ENCODE measurements at places on chromosomes 2 and 18.

DNA sequence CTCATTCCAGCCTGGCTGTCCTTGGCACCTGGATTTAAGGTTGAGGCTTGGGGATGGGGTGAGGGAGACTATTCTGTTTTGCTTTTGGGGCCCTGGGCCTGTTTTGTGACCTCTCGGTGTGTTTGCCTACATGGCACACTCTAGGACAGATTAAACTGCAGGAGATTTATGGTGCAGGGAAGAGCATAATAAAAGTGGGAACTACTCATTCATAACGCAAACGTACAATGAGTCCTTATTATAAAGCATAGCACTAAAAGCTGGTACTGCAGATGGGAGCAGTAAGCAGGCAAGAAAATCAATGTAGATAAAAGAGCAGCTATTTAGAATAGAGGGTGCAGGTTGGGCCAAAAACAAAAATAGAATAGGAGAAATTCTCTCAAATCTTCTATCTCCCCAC lies 238.4 kb downstream of the ACTR3 start:
- H3K4me1 ChIP-seq = no peaks in the 10 kb centered on the region
- no peaks in the 10 kb centered on the region for H3K27me3 ChIP-seq
- DNase-seq = no peak

GRCh38 chr2:30561349-30561748 lies 114.3 kb downstream of the LCLAT1 start:
- no peaks in the 10 kb centered on the region for H3K27me3 ChIP-seq
- H3K4me1 ChIP-seq = no peaks in the 10 kb centered on the region
- H3K36me3 ChIP-seq = peaks cover 6% of the 10 kb centered on the region
- H3K27ac ChIP-seq = no peak overlapping the region

GRCh38 chr2:47336259-47337238 lies 66.4 kb upstream of the MSH2 start:
- no peak overlapping the region for H3K27ac ChIP-seq
- no peaks in the 10 kb centered on the region for H3K27me3 ChIP-seq
- no peak for DNase-seq
- no peak overlapping the region for H3K4me3 ChIP-seq

DNA sequence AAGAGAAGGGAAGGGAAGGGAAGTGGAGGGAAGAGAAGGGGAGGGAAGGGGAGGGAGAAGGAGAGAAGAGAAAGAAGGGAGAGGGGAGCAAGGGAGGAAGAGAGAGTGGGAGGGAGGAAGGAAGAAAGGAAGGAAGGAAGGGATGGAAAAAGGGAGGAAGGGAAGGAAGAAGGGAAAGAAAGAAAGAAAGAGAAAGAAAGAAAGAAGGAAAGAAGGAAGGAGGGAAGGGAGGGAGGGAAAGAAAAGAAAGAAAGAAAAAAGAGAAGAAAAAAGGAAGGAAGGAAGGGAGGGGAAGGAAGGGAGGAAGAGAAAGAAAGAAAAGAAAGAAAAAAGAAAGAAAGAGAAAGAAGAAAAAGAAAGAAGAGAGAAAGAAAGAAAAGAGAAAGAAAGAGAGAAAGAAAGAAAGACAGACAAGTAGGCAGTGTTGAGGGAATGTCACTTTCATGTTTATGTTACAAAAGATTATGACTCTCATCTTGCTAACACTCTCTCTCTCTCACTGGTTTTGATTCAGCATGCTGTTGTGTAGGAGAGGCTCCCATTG lies 58.0 kb upstream of the ZNF804A start:
- H3K4me3 ChIP-seq = no peak overlapping the region
- H3K27me3 ChIP-seq = no peaks in the 10 kb centered on the region
- DNase-seq = no peak
- no peaks in the 10 kb centered on the region for H3K4me1 ChIP-seq
- H3K36me3 ChIP-seq = no peaks in the 10 kb centered on the region
- H3K27ac ChIP-seq = no peak overlapping the region

- peaks cover 6% of the 10 kb centered on the region for H3K36me3 ChIP-seq
- H3K4me1 ChIP-seq = no peaks in the 10 kb centered on the region
- no peak for DNase-seq
- H3K27me3 ChIP-seq = no peaks in the 10 kb centered on the region
- H3K27ac ChIP-seq = no peak overlapping the region
- H3K4me3 ChIP-seq = no peak overlapping the region
Observed at GRCh38 chr2:208827549-208828221, 421.1 kb downstream of the PTH2R start.

DNA sequence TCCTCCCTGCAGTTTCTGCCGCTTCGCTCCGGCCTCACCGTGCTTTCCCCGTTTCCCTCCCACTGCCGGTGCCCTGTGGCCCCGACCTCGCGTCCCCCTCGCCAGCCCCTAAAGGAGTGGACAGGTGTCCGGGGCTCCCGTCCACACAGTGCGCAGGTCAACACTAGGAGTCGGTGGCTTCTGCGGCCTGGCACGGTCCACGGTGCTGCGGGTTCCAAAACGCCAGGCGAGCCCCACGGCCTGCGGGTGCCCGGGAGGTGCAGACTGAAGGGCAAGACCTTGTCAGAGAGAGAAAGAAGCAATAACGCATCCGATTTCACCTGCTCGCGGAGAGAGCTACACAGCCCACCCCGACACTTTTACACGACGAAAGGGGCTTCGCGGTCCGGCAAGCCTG lies 588.7 kb upstream of the SALL3 start:
- H3K27ac ChIP-seq = no peak overlapping the region
- DNase-seq = no peak
- no peak overlapping the region for H3K4me3 ChIP-seq
